Left lung (tissue), 14 donors: ENCODE measurements at places on chromosomes 1 and 21.

GRCh38 chr1:29456685-29457435 is 220.5 kb downstream of the PTPRU start:
- DNase-seq, result no peak

DNA sequence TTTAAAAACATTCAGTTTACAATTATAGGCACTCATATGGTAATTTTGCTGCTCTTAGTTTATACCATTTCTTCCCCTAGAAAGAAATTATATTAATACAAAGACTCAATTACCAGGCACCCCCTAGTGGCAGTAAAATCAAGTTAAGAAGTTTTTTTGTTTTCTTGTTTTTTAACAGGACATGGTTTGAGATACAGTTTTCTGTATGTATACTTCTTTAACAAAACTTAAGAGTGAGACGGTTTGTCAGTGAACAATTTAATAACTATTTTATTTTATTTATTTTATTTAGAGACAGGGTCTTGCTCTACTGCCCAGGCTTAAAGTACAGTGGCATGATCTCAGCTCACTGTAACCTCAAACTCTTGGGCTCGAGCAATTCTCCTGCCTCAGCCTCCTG is 224.6 kb downstream of the FAF1 start:
- DNase-seq, result no peak

DNA sequence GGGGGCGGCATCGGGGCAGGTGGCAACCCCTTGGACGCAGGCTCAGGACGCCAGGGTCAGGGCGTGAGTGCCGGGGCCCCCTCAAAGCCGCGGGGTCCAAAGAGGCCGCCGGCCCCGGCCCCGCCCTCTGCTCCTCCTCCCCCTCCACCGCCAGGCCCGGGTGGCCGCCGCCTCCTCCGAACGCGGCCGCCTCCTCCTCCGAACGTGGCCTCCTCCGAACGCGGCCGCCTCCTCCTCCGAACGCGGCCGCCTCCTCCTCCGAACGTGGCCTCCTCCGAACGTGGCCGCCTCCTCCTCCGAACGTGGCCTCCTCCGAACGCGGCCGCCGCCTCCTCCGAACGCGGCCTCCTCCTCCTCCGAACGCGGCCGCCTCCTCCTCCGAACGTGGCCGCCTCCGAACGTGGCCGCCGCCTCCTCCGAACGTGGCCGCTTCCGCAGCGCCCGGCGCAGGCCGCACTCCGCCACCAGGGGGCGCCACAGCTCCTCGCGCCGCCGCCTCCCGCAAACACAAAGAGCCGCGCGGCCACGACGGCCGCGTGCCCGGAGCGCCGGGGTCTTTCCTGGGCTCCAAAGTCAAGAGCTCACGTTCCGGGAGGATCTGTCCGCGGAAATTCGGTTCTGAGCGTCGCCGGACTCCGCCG is 19.3 kb upstream of the SAMD11 start:
- DNase-seq, result peak; percentile 83

DNA sequence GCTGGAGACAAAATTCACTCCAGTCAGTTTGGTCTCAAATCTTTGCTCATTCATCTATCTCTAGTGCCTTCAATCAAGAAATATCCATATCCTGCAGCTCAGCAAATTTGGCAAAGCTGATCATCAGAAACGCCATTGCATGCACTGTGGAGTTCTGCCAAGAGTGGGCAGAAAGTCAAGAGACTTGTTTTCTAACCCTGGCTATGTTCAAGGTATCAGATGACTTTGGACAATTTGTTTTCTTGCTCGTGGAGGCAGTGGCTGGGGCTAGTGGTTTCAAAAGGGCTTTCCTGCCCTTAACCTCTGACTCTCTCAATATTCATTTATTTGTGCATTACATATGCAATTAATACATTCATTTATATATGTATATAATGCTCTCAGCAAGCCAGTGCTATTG is 12.8 kb upstream of the LRRC52 start:
- no peak for DNase-seq

DNA sequence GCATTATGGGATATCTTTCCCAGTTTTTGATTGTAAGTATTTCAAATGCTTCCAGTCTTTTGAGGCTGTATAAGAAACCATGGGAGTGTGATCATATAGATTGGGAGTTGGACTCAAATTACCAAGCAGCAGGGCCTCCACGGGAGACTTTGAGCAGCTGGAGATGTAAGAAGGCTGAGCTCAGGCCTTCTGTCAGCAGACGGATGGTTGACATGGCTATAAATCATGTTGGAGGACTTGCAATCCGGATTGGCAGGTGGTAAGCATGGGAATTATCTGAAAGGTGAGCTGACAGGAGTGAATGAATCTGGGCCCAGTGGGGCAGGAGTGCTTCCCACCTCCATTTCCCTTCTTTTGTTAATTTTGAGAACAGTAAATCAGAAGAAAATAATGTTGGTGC is 83.2 kb upstream of the PPM1J start:
- DNase-seq, result no peak

- peak; percentile 95 for DNase-seq
Measured at GRCh38 chr1:156126043-156126629, 11.6 kb downstream of the LMNA start.

DNA sequence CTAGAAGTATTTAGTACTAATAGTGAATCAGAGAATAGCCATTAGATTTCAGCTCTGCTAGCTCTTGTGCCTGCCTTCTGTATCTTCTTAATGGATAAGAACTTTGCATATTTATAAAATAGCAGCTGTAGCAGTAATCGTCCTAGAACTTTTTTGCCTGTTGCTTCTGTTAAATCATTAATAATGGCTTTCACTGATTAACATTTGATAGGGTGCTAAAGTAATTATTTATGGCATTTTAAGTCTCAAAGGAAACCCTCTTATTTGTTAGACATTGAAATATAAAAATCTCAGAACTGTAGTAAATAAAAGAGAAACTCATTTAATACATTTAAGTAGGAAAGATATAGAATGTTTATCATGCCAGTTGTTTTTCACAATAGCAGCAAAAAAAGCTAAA is 27.0 kb downstream of the SPEN start:
- no peak for DNase-seq

DNA sequence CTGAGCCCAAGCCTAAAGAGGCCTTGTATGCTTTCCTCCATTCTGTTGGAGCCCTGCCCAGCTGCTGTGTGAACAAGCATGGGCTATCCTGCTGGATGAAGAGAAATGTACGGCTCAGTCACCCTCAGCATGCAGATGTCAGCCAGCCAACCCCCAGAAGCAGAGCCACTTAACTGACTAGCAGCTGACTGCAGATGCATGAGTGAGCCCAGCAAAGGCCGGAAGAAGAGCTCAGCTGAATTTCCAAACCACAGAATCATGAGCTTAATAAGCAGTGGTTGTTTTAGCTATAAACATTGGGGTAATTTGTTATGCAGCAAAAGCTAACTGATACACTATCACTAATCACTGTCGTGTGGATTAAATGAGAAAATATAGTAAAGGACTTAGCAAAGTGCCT is 39.0 kb downstream of the FOXO6 start:
- DNase-seq, result no peak

DNA sequence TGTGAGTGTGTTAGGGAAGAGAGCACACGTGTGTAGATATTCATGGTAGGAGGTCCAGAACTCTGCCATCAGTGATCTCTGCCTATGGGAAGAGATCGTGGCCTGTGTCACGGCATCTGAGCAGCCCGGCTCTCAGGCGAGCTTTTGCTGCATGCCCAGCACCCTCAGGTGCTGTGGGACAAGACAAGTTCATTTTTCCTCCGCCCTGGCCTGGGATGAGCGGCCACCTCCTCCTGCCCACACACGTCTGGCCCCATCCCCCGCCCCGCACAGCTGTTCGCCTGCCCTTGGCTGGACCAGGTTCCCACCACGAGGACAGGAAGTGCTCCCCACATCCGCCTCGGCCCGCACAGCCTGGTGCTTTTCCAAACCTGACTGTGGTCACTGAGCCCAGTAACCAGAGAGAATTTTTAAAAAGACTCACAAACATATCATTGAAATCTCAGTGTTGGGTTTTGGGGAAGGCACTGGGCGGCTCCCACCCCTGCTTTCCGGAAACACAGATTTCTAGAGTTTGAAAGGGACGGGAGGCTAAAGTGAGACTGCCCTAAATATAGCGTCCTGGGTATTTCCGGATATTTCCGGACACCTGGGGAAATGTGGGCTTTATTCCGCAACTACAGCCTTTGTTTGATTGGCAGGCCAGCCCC is 18.0 kb downstream of the BMP8A start:
- DNase-seq, result no peak

DNA sequence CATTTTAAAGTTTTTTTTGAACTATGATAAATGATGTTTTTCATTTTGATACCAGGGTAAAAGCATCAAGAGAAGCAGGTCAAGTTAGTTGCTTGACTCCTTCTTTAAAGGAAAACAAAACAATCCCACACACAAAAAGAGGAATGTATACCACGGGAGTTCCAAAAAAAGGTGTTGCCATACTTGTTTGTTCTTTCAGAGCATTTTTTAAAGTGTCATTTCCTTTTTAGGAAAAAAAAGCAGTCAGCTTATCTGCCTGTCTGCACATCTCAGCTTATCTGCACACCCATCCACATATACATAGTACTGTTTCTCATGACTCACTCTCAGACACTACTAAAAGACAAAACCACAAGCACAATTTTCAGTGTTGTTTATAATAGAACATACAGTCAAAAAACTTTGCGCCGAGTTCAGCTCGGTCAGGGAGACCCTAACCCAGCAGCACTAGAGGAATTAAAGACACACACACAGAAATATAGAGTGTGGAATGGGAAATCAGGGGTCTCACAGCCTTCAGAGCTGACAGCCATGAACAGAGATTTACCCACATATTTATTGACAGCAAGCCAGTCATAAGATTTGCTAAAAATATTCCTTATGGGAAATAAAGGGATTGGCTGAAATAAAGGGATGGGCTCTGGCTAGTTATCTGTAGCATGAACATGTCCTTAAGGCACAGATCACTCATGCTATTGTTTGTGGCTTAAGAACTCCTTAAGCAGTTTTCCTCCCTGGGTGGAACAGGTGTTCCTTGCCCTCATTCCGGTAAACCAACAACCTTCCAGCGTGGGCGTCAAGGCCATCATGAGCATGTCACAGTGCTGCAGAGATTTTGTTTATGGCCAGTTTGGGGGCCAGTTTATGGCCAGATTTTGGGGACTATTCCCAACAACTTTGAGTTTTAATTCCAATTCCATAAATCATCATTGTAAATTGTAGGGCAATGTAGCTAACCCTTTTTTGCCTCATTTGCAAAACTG is 11.4 kb upstream of the MNDA start:
- DNase-seq, result no peak

DNA sequence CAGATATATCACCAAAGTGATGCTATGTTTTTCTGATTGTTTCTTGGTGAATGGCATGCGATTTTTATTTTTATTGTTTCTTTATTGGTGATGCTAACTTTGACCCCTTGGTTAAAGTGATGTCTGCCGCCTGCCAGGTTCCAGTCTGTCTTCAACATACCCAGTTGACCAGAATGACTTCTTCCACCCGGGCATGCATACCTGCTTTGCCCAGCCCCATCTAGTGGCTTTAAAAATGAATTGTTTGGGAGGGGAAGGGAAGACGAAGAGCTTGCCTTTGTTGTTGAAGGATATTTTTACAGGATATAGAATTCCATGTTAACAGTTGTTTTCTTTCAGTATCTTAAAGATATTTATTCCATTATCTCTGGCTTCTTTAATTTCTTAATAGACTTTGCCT is 65.1 kb downstream of the ATG4C start:
- DNase-seq, result no peak

DNA sequence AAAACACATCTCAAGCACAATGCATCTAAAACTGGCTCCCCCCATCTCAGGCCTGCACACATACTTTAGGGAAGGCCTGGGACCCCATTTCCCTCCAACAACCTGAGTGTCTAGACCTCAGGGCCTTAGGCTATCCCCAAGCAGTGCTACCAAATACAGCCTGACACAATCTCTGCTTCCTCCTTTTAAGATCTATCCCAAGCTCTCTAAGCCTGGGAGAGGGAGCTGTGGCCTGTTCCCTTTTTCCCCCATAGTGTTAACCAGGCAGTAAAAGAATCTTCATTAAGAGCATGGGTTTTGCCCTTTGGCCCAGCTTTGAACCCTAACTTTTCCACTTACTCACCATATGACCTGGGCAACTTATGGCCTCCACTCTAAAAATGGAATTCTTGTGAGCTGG is 10.8 kb upstream of the COL8A2 start:
- no peak for DNase-seq

- no peak for DNase-seq
Measured at GRCh38 chr1:158506369-158506987, 34.5 kb downstream of the OR10R2 start.

- no peak for DNase-seq
Measured at GRCh38 chr1:24178407-24178806, 8.7 kb downstream of the IFNLR1 start.

- peak; percentile 52 for DNase-seq
Measured at GRCh38 chr1:196608390-196609369, at the start of gene KCNT2. KCNT2 (minus strand) TSS chr1:196608440; CDS start chr1:196608309, 131 bp downstream.

DNA sequence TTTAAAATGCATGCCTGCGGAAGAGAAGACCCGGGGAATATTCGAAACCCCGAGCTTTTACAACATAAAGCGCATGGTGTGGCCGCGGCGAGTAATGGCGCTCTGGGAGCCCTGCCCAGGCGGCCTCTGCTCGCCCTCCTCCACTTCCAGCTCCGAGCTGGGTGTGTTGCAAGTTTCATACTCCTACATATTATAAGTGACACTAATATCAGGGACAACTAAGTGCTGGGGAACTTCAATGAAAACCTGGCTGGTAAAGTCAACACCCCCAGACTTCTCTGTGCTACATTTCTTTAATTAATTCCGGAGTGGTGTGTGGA is 11.8 kb downstream of the SIM2 start:
- DNase-seq, result no peak

GRCh38 chr1:207172885-207173284 is 68.9 kb downstream of the C4BPA start:
- no peak for DNase-seq

GRCh38 chr1:53592985-53593757 is 134.0 kb downstream of the DMRTB1 start:
- DNase-seq, result no peak

- no peak for DNase-seq
Measured at GRCh38 chr1:101338714-101339430, 102.1 kb downstream of the S1PR1 start.
